GM04503 (cell line): ENCODE measurements at places on chromosomes 5 and 9.

DNA sequence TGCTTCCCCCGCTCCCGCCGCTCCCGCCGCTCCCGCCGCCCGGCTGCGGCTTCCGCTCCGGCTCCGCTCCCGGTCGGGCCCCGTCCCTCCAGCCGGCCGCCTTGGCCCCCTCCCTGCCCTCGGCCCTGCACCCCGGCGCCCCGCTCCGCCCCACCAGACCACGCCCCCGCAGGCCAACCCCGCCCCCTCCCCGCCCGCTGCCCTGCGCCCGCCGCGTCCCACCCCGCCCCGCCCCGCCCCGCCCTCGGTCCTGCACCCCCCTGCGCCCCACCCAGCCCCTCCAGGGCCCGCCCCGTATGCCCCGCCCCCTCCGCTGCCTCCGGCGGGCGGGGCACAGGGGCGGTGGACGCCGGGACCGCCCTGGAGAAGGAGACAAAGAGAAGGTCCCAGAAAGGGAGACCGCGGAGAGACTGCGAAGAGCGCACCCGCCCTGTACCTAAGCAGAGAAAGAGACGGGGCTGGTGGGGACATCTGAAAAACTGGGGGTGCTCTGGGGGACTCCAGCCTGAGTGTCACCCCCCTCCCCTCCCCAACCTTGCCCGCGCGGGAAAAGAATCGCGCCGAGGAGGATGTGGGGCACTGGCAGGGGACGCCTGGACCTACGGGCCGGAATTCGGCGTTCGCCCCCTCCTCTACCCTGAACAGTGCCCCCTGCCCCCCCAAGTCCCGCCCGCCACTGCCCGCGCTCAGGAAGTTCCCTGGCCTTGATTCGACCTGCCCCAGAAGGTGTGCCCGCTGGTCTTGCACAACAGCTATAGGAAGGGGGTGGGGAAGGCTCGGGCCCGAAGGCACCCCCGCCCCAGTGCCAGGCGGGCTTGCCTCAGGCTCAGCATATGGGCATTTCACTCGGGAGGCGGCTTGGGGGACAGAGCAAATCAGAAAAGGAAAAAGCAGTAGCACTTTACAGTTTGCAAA lies 42.8 kb upstream of the STXBP1 start:
- no peak for DNase-seq

DNA sequence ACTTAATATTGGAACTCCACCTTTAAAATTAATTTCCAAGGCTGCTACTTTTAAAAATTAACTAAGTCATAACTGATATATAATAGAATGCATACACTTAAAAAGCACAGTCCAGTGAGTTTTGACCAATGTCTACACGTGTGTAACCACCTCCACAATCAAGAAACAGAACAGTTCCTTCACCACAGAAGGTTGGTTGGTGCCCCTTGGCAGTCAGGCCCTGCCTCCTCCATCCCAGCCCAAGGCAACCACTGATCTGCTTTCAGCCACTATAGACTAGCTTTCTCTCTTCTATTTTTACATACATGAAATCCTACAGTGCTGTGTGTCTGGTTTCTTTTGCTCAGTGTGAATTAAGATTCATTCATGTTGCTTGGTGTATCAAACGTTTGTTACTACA lies 215.2 kb downstream of the CRB2 start:
- DNase-seq = no peak

DNA sequence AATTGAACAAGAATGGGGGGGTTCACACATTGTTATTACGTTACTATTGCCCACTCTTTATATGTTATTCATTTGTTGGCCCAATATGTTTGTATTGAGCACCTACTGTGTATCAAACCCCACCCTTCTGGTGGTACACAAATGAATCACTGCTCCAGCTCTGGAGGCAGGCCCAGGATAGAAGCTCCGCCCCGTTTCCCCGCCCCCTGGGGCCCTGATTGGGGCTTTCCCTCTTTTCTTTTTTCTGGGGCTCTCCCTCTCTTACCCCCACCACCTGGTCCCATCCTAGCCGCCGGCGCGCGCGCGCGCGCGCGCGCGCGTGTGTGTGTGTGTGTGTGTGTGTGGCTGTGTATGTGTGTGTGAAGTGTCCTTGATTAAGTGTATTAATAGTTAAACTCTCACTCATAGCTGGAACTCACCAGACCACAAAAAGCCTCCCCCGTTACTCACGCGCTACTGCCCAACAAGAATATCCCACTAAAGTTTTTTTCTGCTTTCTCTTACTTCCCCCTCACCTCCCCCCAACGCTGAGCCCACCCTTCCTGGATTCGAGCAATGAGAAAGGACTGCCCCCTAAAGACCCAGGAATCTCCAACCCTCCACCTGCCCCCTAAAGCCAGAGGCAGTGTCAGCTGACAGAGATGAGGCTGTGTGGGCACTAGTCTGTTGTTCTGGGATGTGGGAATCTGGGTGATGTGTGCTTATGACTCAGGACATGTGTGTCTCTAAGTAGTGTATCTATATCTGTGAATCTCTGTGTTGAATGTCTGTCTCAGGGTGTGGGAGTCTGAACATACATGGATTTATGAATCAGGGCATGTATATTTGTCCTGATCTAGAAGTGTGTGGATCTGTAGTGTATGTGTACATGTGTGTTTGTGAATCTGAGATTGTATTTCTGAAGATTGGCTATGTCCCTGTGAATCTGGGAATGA lies 4.0 kb downstream of the CXXC5 start:
- DNase-seq = peak; percentile 65

GRCh38 chr9:20507431-20507830 lies 114.9 kb downstream of the MLLT3 start:
- no peak for DNase-seq

DNA sequence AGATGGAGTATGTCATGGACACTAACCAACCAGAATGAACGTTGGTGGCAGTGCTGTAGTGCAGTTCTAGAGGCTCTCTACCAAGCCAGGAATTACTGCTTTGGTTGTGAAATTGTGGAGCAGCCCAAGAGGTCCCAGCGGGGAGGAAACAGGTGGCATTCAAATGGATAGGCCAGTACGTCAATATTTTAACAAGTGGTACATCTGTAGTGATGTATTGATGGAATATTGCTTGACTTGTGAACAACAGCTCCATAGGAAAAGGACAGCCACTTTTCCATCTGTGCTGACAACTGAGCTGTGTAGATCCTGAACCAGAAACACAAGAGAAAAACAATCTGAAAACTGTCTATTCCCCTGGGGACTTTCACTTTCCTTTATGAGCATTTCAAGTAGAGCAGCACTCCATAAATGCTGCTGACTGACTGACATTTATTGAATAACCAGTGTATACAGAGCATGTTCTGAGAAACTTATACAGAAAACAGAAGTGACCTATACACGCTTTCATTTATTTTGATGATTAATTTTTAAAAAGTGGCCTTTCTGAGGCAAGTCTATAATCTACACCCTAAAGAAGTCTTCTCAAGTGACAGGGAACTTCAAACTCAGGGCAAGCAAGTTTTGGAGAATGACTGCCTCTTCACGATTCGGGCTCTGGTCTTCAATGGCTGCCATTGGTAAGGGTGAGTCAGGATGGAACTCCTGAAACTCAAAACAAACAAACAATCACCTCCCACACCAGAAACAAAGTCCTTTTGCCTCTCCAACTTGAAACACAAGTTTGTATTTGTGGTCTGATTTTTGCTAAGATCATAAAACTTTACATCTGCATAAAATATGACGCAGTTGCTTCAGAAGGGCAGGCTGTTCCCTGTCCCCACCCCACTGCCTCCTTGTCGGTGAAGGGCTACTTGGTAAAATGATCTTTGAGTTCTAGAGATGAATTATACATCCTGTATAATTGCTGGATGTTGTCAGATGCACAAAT lies 362.4 kb downstream of the NDUFS4 start:
- no peak for DNase-seq

DNA sequence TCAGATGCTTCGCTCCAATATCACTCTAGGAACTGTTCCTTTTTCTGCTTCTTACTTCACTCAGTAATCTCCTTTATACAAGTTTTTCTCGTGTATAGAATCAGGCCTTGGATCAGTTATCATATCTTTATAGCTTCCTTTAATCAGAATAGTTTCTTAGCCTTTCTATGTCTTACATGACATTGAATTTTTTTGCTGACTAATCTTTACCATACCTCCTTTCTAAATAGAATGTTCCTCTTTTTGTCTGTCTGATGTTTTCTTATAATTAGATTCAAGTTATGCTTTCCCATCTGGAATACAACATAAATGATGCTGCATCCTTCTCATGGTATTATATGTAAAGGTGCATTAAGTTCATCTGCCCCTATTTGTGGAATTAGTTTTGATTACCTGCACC lies 40.2 kb upstream of the TYRP1 start:
- DNase-seq = no peak

GRCh38 chr5:114249823-114250222 lies 112.0 kb upstream of the KCNN2 start:
- no peak for DNase-seq
